DMS53 (cell line): ENCODE measurements at places on chromosomes 11 and 22.

GRCh38 chr11:125637840-125638239 is 12.9 kb downstream of the CHEK1 start:
- peak; percentile 30 for DNase-seq

- DNase-seq, result no peak
Observed at GRCh38 chr11:34437224-34438125, 1.3 kb upstream of the CAT start.

- DNase-seq, result peak; percentile 91
Observed at GRCh38 chr22:26763633-26764361, 106.4 kb downstream of the MIAT start.

- no peak for DNase-seq
Observed at GRCh38 chr11:1479678-1480118, 6.9 kb downstream of the MOB2 start.

DNA sequence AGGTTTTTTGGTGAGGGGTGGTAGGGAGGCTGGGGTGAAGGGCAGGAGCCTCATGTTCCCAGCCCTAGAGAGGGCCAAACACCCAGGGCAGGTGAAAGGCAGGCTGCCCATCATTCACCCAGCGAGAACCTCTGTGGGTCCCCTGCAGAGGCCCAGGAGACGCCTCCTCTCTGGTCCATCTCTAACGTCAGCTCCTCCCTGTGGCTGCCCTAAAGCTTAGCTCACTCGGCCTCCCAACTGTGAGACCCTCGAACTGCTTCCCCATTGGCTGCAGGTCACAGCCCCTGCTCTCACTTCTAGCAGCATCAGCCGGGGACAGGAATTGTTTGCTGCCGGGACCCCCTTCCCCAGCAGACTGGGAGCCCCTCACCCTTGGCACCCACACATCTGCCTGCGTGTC is 615 bp upstream of the NFAM1 start:
- no peak for DNase-seq

DNA sequence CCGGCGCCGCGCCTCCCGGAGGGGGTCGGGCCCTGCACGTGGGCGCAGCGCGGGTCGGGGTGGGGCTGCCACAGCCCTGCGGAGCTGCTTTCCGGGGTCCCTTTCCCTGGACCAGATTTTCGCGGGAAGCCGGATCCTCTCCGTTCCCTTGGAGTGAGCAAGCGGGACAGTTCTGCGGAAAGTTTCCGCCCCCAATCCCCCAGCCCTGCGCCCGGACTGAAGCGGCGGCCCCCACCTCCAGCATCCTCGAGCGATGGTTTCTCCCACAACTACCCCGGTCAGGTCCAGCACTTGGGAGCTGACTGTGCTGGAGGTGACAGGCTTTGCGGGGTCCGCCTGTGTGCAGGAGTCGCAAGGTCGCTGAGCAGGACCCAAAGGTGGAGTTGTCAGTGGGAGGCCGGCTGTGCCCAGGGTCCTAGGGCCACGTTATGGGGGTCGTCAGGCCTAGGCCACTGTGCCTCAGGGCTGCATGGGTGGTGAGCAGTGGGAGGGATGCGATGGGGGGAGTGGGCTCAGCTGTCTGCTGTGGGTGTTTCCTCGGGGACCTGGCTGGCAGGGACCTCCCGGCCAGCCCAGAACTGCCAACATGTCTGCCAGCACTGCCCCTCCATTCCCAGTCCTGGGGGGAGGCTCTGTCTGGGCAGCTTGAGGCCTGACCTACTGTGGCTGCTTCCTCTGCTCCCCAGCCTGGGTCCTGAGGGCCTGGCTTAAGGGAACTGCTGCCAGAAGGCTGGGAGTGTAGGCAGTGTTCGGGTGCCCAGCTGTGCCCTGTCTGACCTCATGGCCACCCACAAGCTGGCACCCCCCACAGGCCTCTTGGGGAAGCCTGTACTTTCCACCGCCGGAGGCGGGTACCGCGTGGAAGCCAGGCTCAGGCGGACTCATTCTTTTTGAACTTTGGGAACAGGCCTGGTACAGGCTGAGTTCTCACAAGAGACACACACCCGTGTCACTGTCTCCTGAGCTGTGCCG is 726 bp downstream of the ST3GAL4 start:
- peak; percentile 52 for DNase-seq

DNA sequence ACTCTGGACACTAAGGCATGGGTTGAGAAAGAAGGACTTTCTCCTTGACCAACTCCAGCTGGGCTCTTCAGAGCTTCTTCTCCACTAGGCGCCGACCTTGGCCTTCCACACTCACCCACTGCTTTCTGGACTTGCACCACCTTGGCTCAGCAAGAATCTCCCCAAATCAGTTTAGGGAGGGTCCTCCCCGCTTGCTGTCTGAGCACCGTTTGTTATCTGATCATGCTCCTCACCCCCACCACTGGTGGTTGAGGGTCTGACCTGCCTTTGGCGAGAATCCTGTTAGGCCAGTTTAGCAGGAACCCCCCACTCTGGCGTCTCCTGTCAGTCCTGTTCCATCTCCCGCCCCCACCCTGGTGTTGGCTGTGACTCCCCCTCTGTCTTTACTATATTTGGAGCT is 10.4 kb downstream of the APOL2 start:
- DNase-seq, result no peak

DNA sequence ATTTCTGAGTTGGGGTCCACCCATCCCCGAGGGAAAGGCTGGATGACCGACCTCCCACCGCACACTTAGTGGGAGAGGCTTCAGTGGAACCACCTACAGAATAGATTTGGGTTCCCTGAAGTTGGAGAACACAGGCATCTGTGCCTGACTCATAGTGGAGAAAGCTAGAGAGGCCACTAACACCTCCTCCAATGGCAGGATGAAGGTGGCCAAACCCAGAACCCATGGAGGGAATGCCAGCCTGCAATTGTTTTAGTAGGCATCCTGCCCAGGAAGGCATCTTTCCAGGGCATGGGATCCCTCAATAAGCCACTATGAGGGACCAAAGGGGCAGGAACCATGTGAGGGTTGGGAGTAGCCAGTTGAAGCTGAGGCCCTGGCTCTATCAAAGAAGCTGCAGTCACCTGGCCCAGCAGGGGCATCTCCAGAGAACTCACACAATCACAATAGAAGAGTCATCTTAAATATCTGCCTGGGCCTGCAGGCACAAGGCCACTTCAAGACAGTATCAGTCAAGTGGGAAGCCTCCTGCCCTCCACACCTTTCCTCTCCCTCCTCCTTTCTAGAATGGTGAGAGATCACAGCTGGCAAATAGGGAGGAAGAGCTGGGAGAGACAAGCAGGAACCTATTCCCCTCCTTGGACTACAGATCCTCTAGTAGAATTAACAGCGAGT is 124.1 kb upstream of the CSNK2A3 start:
- DNase-seq, result no peak

GRCh38 chr11:103448966-103449365 is 339.7 kb downstream of the DYNC2H1 start:
- DNase-seq, result no peak

DNA sequence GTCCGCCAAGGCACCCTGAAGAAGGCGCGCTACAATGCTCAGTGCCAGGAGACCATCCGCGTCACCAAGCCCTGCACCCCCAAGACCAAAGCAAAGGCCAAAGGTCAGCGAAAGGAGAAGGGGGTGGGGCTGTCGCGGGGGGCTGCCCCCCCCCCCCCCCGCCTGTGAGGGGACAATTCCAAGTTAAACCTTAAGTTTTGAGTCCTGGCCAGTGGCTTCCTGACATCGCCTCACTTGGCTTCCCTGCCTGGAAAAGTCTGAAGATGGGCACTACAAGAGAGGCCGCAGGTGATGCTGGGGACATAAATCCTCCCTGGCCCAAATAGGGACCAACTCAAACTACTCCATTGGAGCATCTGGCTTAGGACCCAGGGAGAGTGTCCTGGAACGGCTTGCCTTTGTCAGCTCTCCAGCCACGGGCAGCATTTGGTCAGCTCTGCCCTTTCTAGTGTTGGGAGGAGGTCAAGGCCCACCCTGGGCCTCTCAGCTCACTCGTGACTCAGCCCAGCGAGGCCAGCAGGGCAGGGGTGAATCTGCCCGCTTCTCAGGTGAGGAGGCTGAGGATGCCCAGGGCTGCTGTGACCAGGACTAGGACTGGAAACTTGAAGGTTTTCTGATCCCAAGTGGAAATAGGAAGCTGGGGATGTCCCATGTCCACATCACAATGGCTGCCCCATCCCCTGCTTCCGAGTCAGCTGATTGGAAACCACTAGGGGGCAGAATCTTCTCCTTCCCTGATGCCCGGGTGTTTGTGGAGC is 1.4 kb downstream of the MDK start:
- peak; percentile 63 for DNase-seq

DNA sequence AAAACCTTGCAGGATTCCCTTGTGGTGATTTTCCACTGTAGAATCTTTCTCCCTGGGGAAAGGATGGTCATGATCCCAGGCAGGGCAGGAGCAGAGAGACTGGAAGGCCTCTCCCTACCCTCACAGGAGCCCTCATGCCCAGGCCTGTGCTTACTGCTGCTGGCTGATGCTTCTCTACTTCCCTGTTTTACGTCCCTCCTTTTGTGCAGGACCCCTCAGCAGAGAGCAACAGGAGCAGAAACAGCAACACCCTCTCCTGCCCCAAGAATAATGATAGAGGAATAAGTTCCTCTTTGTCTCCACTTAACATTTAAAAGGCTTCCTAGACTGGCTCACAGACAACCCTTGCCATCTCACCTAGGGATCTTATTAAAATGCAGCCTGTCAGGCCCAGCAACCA is 3.6 kb downstream of the ISX start:
- no peak for DNase-seq

DNA sequence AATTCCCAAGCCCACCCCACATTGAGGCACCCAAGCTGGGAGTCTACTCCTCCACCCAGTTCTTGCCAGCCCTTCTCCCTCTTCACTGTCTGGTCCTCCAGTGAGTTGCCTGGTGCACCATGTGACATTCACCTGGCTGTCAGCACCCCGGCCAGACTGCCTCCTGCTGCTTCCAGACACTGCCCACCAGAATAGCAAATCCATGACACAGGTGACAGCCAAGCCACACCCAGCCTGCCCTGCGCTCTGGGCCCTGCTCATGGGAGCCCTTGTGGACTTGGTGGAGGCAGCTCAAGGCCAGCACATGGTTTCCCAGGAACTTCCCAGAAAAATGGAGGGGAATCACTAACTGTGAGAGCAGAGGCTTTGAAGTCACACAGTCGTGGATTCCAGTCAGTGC is 96.3 kb upstream of the CSNK2A3 start:
- no peak for DNase-seq

DNA sequence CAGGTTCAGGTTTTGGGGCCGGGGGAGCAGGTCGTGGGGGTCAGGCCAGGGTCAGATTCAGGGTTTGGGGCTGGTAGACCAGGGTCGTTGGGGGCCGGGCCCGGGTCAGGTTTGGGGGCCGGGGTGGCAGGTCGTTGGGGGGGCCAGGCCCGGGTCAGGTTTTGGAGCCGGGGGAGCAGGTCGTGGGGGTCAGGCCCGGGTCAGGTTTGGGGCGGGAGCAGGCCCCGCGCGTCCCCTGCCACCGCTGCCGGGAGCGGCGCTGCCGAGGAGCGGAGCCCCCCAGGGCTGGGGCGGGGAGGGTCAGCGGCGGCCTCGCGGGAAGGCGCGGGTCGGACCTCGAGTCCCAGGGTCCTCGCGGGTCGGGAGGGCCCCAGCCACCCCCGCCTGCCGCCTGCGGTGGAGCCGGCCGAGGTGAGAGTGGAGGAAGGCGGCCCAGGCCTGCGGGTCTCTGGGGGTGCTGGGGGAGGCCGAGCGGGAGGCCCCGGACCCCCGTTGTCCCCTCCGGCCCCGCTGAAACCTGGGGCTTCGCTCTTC is 535 bp downstream of the TRABD start:
- DNase-seq, result no peak

DNA sequence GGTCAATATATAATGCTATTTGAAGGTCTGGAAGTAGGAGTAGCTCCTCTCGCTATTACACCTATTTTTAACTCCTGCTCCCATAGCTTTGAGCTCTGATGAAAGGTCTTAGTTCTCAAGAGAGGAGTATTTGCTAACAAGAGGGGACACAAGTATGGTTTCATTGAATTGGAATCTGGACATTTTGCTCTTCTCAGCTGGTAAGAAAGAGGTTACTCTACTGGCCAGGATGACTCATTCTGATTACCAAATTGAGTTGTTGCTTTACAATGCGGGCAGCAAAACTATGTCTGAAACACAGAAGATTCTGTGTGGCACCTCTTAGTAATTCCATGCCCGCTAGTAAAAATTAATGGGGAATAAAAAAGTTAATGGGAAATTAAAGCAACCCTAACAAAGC is 63.6 kb upstream of the EP300 start:
- DNase-seq, result peak; percentile 12

DNA sequence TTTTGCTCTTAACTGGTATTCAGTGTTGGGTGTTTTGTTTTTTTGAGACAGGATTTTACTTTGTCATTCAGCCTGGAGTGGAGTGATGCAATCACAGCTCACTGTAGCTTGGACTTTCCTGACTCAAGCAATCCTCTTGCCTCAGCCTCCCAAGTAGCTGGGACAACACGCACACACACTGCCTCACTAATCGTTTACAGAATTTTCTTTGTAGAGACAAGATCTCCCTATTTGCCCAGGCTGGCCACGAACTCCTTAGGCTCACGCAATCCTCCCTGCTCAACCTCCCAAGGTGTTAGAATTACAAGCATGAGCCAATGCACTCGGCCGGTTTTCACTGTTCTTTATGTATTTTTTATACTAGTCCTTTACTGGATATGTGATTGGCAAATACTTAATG is 51.0 kb upstream of the IGLL5 start:
- DNase-seq, result no peak

DNA sequence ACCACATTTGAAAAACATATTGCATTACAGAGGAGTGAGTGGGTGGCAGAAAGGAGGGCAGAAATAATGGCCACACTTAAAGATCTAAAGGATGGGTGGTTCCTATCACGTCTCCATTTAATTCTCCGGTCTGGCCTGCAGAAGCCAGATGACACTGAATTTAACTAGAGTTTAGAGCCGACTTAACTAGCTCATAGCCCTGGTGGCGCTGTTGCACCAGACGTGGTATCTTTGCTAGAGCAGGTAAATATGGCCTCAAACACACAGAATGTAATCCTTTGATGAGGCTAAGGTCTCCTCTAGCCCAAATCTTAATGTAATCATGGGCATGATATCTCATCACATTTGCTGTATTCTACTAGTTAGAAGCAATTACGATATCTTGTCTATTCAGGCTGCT is 51.5 kb upstream of the GAL start:
- DNase-seq, result peak; percentile 96

DNA sequence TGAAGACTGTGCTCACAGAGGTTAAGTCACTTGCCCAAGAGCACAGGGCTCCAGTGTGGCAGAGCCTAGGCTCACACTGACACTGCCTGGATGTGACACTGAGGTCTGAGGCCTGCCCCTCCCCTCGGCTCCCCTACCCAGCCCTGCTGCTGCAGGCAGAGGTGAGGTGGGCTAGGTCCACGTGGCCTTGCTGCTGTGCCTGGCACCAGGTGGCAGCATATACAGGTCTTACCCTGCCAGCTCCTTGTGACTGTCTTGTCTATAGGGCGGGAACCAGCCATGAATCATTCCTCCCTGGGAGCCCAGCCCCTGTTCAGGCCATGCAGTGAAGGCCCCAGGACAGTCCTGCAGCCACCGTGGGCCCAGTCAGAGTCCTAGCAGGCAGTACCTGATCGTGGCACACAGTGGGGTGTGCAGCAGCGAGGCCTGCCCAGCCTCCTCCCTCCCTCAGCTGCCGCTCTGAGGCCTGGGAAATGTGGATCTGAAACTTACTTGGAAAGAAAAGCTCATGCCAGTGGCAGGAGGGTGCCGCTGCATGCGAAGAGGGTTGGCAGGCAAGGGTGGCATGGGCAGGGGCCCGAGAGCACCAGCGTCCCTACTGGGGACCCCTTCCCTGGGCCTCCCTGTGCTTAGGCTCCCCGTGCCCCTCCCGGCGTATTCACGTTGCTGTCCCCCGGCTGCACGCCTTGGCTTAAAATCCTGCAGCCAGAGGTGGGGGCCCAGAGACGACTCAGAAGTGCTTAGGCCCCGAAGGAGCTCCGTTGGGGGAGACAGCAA is 1.2 kb upstream of the CERK start:
- peak; percentile 92 for DNase-seq

- DNase-seq, result peak; percentile 61
Observed at GRCh38 chr11:131688048-131688693, 317.8 kb downstream of the NTM start.
